ENCODE measurements at places on chromosomes 11 and 22.

GRCh38 chr11:126355324-126355925, at the start of gene ST3GAL4:
ST3GAL4 (plus strand) TSS chr11:126355686; CDS start chr11:126406156, 50,470 bp downstream.
- DNase-seq, result no peak
- no peaks in the 10 kb centered on the region for H3K36me3 ChIP-seq
- H3K4me1 ChIP-seq, result peaks cover 76% of the 10 kb centered on the region
- no peaks in the 10 kb centered on the region for H3K27me3 ChIP-seq
- H3K27ac ChIP-seq, result peak within 1 kb of the TSS; percentile 88
- peak within 1 kb of the TSS; percentile 72 for H3K4me3 ChIP-seq

GRCh38 chr22:47188261-47189055, 426.0 kb downstream of the TBC1D22A start:
- H3K27me3 ChIP-seq, result no peaks in the 10 kb centered on the region
- no peak overlapping the region for H3K4me3 ChIP-seq

GRCh38 chr11:119362741-119363080, 16.2 kb upstream of the MFRP start:
- H3K27me3 ChIP-seq, result no peaks in the 10 kb centered on the region
- H3K27ac ChIP-seq, result peak overlapping the region; percentile 79
- no peak overlapping the region for H3K4me3 ChIP-seq
- peaks cover 44% of the 10 kb centered on the region for H3K4me1 ChIP-seq

- no peaks in the 10 kb centered on the region for H3K4me1 ChIP-seq
- no peaks in the 10 kb centered on the region for H3K36me3 ChIP-seq
- H3K27me3 ChIP-seq, result no peaks in the 10 kb centered on the region
- DNase-seq, result no peak
- H3K4me3 ChIP-seq, result no peak overlapping the region
These were observed 6.4 kb upstream of the PKNOX2 start for GRCh38 chr11:125157953-125158680.

DNA sequence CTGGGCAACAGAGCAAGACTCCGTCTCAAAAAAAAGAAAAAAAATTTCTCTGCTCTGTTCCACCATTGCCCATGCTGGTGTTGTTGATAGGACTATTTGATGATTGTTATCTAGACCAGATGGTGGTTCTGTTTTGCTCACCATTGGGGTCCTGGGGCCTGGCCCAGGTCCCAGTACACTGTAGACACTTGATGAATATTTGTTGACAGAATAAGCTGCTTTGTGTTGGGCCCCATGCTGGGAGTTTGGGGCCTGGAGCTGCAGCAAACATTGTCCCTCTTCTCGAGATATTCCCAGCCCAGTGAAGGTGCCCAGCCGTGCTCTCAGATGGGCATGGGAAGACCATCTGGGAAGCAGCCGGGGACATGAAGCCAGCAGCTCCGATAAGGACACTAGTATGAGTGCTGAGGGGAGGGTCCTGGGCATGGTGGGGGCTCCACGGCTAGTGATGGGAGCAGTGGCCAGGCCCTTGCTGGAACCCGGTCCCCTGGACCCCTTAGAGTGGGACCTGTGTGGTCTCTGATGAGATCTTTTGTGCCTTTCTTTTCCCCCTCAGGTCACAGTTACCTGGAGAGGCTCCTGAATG, 13.6 kb downstream of the INCENP start:
- H3K36me3 ChIP-seq, result no peaks in the 10 kb centered on the region
- no peak overlapping the region for H3K4me3 ChIP-seq
- no peak overlapping the region for H3K27ac ChIP-seq
- no peaks in the 10 kb centered on the region for H3K27me3 ChIP-seq
- DNase-seq, result no peak

DNA sequence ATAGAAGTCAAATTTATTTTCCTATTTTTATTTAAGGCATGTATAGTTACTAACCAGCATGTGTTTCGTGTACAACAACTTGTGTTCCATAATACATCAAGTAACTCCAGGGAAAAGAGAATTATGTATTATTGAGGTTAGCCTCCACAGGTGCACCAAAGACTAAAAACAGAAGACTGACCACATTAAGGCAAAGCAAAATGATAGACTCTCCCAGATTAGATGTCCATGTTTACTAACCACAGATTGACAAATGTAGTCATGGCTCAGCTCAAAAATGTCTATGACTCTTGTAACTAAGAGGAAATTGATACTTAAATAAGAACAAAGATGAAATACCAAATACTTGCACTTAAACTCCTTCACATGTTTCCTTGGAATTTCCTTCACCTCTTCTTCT, 238.5 kb downstream of the METTL15 start:
- DNase-seq, result no peak
- H3K4me3 ChIP-seq, result no peak overlapping the region
- H3K27ac ChIP-seq, result no peak overlapping the region
- no peaks in the 10 kb centered on the region for H3K36me3 ChIP-seq

DNA sequence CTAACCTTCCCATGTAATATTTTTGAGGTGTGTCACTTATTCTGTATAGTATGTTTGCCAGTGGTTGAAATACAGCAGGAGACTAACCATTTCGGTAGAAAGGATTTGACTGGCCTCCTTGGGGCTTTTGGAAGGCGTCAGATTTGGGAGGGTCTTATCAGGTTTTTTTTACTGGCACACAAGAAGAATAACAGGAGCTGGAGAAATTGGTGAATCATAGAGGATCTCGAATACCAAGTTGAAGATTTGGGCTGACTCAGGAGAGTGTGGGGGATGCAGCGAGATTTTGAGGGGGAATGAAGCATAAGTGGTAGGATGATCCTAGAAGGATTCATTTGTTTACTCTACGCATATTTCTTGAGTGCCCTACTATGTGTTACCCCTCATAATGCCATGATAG, 200.5 kb downstream of the DDX10 start:
- H3K27me3 ChIP-seq, result no peaks in the 10 kb centered on the region
- no peaks in the 10 kb centered on the region for H3K36me3 ChIP-seq
- no peak overlapping the region for H3K4me3 ChIP-seq
- H3K27ac ChIP-seq, result no peak overlapping the region
- DNase-seq, result no peak
- H3K4me1 ChIP-seq, result no peaks in the 10 kb centered on the region

GRCh38 chr22:43996170-43996980, 27.7 kb upstream of the PARVB start:
- no peaks in the 10 kb centered on the region for H3K27me3 ChIP-seq
- no peak overlapping the region for H3K27ac ChIP-seq
- no peaks in the 10 kb centered on the region for H3K4me1 ChIP-seq
- no peak for DNase-seq

DNA sequence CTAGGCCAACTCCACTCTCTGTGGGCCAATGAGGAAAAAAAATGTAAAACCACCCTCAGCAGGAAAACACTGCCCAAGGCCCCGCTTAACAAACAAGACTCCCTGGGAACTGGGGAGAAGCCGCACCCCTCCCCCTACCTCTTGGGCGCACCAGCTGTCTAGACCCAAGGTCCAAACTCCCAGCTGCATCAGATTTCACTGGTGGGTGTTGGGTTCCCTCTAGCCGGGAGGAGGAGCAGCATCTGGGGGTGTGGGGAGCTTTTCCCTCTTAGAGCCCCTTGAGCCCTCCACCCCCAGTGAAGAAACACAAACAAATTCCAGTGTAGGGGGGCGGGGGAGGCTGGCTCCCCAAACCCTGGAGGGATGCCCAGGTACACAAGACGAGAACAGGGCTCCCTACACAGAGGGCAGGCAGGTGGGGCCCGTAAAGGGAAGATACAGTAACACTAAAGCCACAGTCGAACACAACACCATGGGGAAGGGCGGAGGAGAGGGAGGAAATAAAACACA, 64.9 kb downstream of the NECTIN1 start:
- peaks cover 12% of the 10 kb centered on the region for H3K4me1 ChIP-seq
- no peak overlapping the region for H3K4me3 ChIP-seq
- no peaks in the 10 kb centered on the region for H3K36me3 ChIP-seq
- H3K27me3 ChIP-seq, result no peaks in the 10 kb centered on the region

- no peaks in the 10 kb centered on the region for H3K36me3 ChIP-seq
- no peak for DNase-seq
- H3K27ac ChIP-seq, result no peak overlapping the region
- H3K27me3 ChIP-seq, result no peaks in the 10 kb centered on the region
These were observed 6.1 kb downstream of the SMIM45 start for GRCh38 chr22:41957941-41958556.

DNA sequence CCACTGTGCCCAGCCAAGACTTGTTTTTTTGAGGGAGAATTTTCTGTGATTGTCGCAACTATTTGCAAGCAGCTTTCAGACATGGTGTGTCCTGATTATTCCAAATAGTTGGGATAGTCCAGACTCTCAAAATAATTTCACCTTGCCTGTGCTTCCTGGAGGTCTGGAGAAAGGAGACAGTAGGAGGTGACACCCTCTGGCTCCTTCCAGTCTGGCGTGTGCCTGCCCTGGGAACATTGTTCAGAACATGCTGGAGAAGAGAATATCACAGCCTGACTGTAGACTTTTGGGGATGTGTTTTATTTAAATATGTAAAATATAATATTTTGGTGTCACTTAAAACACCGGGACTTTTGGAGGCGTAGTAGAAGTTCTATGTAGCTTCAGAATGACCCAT, 14.9 kb downstream of the ZNRF3 start:
- H3K27ac ChIP-seq, result no peak overlapping the region
- H3K36me3 ChIP-seq, result no peaks in the 10 kb centered on the region
- H3K27me3 ChIP-seq, result no peaks in the 10 kb centered on the region
- no peak for DNase-seq
- H3K4me3 ChIP-seq, result no peak overlapping the region

GRCh38 chr11:108787105-108787504, 122.2 kb downstream of the DDX10 start:
- no peak overlapping the region for H3K27ac ChIP-seq
- H3K36me3 ChIP-seq, result no peaks in the 10 kb centered on the region
- H3K4me3 ChIP-seq, result no peak overlapping the region
- H3K4me1 ChIP-seq, result peaks cover 4% of the 10 kb centered on the region
- DNase-seq, result no peak

DNA sequence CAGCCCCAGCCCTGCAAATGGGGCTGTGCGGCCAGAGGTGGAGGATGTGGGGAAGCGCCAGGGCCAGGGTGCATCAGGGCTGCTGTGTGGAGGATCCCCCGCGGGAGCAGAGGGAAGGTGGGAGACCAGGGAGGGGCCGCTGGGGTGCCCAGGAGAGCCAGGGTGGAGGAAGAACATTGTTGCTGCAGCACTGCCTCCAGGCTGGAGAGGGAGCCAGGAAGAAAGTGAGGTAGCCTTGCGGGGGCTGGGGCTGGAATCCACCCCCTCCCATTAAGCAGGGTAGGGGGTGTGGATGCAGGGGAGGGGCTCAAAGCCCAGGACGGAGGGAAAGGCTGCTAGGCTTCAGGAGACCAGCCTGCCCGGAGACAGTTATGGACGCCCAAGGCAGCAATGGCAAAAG, 15.0 kb downstream of the CABP7 start:
- no peak overlapping the region for H3K4me3 ChIP-seq
- no peak overlapping the region for H3K27ac ChIP-seq
- H3K36me3 ChIP-seq, result no peaks in the 10 kb centered on the region
- peaks cover 15% of the 10 kb centered on the region for H3K4me1 ChIP-seq
- DNase-seq, result no peak
- no peaks in the 10 kb centered on the region for H3K27me3 ChIP-seq

Data from vagina (tissue), 2 donors.